ENCODE measurements at places on chromosomes 7 and 10.

DNA sequence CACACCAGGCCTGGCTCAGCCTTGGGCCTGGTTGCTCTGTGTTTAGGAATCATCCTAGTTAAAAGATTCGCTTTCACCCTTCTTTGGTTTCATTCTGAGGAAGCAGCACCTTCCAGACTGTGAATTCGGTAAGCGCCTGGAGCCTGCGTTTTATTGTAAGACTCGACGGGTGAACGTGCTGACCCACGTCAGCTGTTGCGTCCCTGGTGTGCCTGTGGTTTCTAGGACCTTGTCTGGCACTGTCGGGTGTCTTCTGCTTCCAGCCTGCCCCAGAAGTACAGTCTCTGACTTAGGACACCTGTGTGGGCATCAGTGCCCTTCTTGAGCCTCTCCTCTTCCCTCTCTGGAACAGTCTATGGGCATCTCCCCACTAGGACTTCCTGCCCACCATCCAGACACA is 26.3 kb downstream of the MKI67 start:
- DNase-seq: no peak

- no peak for DNase-seq
Measured at GRCh38 chr7:127786184-127786583, 134.2 kb downstream of the SND1 start.

DNA sequence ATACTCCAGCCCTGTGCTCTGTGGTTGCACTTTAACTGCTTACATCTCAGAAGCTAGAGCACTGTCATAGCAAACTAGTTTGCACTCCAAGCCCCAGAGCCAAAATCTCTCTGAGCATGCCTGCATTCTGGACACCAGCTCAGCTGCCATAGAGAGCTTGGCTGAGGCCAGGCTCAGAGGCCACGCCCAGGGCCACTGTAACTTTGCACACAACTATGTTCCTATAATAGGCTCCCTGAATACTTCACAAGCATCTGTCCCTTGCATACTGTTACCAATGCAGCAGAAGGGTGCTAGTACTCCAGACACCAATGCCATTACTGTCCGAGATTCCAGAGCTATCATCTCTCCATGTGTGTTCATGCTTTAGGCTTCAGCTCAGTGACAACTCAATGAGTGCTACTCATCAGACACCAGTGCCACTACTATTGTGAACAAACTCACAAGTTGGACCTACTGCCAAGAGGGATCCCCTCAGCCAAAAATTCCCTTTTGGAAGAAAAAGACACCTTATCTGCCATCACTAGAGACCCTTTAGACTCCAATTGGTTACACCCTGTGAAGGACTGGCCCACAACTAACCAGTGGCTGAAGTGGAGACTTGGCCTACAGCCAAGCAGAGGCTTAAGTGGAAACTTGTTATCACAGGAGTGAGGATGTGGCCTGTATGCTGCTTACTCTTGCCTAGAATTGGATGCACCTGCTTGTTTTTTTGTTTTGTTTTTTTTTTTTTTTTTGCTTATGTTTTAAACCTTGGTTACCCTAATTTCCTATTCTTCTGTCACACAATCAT is 211.6 kb upstream of the MAGI2 start:
- no peak for DNase-seq

- no peak for DNase-seq
Measured at GRCh38 chr7:139068544-139069399, 32.9 kb upstream of the ZC3HAV1L start.

- no peak for DNase-seq
Measured at GRCh38 chr7:125055376-125055775, 125.8 kb upstream of the POT1 start.

GRCh38 chr7:125823538-125823937 is 893.9 kb upstream of the POT1 start:
- DNase-seq: no peak

GRCh38 chr7:159218607-159219006 is 73.9 kb upstream of the VIPR2 start:
- no peak for DNase-seq

DNA sequence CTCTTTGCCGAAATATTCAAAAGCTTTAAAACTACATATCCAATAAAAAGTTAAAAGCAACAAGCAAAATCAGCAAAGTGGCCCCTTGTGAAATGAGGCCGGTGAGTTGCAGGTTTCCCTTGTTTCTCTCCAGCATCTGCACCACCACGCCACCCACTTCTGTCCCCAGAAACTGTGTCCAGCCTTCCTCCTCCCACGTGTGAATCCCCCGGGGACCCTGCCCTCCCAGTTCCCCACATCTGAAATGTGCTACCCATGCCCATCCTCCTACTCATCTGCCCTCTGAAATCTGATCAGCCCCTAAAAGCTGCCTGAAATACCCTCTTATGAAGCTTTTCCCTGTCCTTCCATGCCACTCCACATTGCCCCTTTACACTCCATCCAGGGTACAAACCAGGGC is 3.8 kb downstream of the ALOX5 start:
- DNase-seq: no peak

DNA sequence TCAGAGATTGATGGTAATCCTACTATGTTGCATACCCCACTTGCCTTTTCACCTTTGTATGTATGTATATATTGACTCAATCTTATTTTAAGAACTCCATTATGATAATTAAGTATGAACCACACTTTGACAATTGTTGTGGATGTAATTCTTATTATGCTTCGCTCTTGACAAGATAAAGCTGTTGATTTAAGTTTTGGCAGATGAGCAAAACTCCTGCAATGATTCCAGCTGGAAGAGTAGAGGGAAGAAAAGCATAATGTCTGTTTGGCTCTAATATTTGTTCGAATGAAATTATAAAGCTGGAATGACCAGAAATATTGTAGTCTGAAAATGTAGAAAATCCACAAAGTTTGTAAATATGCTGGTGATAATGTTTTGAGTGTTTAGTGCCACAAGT is 83.8 kb upstream of the AKR1E2 start:
- no peak for DNase-seq

DNA sequence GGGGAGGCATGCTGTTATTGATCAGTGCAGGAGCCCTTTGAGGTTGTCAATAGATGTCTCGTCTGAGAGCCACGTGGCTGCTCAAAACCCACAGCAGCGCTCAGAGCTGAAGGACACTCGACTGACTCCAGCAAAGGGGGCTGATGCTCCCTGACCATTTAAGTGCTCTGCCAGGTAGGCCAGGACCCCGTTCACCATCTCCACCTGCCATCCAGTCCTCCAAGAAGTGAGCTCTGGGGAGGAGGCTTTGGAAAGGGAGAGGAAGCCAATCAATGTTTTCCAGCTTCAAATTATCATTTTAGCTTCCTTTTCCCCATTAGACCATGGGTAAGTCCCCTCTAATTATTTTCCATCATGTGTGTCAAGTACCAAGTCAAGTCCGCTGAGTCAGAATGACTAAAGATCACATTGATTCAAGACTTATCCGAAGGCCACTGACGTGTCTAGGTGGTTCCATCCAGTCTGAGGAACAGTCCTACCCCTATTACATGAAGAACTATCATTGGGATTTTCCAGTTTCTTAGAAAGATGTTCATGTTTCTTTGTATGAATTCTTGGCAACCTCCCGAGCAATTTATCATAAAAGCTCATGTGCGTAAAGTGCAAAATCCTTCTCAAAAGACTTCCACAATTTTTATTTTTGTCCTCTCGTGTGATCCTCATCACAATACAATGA is 302.6 kb upstream of the LYZL1 start:
- DNase-seq: no peak

DNA sequence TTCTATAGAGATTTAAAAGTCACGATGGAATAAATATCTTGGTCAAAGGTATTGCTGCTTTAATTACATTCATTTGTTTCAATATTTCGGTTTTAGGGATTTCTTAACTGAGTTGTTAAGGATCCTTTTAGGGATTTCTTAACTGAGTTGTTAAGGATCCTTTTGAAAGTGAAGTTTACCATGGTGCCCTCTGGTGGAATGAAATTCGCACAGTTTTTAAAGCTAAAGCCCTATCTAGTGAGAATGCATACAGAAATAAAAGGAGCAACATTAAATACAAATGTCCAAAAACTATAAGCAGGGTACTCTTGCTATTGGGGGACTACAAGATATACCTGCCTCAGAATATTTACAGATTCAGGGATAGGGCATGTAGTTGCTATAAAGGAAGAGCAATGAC is 193.7 kb downstream of the RNLS start:
- no peak for DNase-seq

DNA sequence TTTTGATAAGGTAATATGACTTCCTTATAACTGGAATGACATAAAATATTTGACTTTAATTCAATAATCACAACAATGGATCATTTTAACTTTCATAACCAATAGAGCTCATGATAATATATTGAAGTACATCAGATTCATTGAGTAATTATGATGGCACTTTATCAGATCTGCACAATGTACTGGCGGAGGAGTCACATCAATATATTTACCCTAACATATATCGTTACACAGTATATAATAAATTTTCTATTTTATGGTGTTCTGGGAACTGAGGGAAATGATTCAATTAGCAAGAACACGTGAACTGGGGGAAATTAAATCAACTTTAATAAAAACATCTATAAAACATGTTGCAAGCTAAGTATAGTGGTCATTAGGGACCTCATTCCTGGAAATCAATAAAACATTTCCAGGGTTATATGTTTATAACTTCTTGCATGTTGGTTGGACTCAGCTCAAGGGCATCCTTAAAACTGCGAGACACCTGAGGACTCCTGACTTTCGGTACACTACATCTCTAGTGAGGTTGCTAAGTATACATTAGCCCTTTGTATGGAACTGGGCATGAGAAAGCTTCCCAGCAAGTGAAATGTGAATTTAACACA is 254.0 kb downstream of the KCND2 start:
- no peak for DNase-seq

GRCh38 chr10:37732685-37733084 is 124.7 kb downstream of the ZNF248 start:
- no peak for DNase-seq

GRCh38 chr7:20596653-20597052 is 18.8 kb upstream of the ABCB5 start:
- DNase-seq: no peak

DNA sequence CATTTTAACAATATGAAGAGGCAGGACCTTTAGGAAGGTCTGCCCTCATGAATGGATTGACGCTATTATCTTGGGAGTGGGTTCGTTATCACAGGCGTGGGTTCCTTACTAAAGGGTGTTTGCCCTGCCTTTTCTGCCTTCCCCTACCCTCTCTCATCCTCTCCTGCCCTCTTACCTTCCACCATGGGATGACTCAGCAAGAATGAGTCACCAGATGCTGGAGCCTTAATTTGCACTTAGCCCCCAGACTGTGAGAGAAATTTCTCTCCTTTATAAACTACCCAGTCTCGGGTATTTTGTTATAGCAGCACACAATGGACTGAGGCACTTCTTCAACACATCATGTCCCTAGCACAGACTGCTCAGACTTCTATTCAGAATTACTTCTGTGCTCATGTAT is 31.4 kb upstream of the ZNF32 start:
- DNase-seq: no peak

- DNase-seq: no peak
Measured at GRCh38 chr7:86598721-86599120, 45.0 kb upstream of the GRM3 start.

GRCh38 chr7:130904031-130904757 is 170.2 kb upstream of the KLF14 start:
- no peak for DNase-seq

DNA sequence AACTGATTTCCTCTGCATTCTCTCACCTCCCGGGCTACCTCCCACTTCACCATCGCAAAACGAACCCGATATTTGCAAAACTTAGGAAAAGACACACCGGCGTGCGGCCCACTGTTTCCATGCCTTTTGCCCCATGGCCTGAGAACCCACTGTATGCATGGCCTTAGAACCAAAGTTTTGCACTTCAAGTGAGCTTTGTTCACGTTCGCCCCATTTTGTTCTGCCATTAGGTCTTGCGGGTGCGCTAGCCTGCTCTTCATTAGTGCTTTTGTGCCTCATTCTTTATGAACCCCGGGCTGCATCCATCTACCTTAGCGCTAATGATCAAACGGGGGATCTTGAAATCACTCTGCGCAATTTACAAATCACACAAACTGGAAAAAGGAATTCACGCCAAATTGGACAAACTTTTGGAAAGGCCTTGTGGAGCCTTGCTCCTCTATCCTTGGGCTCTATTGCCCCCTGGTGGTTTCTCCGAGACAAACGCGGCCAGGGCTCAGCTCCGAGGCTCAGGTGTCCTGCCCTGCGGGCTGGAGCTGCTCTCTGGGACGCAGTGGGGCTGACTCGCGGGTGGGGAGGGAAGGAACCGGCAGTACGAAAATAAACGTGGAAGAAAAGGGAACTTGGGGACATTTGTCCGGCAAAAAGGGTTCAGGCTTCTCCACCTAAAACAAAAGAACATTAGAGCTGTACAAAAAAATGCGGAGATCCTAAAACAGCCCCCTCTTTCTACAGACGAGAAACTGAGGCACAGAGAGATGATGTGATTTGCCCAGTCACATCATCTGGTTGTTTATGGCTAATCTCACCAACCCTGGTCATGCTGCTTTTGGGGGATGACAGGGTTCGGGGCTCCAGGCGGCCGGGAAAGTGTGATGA is 300.4 kb upstream of the NFE2L3 start:
- DNase-seq: peak; percentile 74

- DNase-seq: no peak
Measured at GRCh38 chr10:103885617-103886016, 30.2 kb upstream of the SH3PXD2A start.

DNA sequence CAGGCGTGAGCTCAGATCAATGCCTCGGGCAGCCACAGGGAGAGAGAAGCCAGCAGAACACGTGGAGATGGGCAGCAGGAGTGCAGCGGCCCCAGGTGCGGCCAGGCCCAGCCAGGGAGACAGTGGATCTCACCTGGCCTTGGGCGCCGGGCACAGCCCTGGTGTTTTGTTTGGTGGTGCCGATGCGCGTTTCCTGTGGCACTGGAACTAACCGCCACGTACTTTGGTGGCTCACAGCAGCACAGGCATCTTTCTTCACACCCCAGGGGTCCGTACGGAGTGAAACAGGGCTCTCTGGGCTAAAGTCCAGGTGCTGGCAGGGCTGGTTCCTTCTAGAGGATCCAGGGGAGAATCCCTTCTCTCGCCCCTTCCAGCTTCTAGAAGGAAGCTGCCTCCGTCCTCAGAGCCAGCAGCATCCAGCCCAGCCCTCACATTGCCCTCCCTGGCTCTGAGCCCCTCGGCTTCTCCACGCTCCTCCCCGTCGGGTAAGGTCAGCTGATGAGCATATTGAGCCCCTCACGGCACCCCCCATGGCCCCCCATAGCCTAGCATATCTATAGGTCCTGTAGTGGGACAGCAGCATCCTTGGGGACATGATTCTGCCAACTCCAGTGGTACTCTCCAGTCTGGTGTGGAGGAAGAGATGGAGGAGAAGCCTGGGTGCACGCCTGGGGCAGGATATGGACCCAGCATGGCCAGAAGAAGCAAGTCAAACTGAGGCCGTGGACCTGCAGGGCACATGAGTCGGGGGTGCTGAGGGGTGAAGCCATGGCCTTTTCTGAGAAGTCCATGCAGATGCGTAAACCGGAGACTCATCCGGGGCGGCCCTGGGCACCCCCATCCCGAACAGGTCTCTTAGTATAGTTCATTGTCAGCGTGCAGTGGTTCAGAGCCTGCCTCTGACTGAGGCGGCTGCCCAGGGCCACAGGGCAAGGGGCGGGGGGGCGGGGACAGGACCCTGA is 43.4 kb upstream of the PPP2R2D start:
- no peak for DNase-seq

GRCh38 chr10:28429573-28430216 is 103.2 kb upstream of the WAC start:
- no peak for DNase-seq

- no peak for DNase-seq
Measured at GRCh38 chr10:47049906-47050305, 138.7 kb downstream of the PTPN20 start.

Measured in NCI-H2171 (cell line).